Eye (tissue), 1 donor: ENCODE measurements at places on chromosomes 2 and 18.

DNA sequence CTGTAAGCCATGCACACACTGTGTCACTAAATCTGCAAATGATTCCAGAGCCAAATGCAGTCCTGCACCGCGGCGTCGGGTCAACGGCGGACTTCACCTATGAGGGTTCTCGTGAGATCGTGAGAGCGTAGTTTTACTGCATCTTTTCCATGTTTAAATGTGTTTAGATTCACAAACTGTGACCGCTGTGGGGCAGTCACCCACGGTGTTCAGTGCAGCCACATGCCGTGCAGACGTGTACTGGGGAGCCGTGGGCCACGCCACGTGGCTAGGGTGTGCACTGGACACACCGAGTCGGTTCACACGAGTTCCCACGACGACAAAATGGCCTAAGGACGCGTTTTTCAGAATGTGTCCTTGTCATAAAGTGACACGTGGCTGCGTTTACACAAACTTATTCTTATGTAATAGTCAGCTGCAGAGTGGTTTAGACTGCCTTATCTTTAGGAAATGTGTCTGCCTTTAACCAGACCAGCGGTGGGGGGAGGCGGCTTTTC, 34.1 kb downstream of the NFATC1 start:
- DNase-seq, result no peak

DNA sequence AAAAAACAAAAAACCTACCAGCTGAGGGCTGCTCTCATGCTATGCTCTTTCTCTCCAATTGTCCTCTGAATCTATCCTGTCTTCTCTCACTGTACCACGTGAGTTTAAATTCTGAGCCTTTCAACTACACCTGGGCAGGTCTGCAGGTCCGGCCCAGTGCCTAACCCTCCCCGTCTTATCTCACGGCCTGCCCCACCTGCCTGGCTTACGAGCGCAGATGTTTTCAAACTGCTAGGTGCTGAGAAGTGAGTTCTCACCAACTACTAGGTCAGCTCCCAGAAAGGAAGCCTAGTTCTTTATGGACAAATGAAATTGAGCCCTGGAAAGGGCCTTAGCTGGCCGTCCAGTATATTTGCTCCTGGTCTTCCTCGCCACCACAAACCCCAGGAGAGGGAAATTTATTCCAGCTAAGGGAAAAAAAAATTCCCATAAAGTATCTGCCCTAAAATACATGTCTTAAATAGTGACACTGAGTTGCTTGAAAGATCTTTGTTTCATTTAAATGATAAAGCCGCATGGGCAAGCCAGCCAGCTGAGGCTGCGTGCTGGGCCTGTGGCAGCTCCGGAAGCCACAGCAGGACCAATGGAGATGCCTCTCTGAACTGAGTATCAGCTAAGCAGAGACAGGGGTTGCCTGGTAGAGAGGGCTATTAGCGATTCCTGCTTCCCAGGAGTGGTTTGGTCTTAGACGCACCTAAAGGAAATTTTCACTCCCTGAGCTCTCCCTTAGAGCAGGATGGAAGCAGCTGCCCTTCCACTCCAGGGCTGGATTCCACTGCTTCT, 92.5 kb upstream of the NCK2 start:
- no peak for DNase-seq

DNA sequence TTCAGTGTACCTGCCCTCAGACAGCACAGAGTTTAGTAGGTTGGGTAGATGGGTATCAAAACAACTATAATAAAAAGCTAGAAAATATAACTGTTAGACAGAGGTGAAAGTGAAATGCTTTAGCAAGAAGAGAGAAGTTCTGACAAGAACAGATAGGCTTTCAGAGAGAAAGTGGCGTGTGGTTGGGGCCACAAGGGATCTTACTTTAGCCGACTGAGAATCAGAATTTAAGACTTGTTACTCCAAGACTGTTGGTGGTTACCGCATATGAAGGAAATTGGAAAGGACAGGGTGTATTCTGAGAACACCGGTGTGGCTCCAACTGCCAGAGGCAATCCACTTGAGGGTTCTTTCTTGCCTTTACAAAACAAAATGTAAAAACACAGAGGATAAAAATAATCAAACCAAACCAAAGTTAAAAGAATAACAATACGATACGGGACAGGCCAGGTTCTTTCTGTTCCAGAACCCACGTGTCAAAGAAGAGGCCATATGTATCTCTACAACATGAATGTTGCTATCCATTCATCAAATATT, 44.4 kb upstream of the AGPS start:
- DNase-seq, result no peak

DNA sequence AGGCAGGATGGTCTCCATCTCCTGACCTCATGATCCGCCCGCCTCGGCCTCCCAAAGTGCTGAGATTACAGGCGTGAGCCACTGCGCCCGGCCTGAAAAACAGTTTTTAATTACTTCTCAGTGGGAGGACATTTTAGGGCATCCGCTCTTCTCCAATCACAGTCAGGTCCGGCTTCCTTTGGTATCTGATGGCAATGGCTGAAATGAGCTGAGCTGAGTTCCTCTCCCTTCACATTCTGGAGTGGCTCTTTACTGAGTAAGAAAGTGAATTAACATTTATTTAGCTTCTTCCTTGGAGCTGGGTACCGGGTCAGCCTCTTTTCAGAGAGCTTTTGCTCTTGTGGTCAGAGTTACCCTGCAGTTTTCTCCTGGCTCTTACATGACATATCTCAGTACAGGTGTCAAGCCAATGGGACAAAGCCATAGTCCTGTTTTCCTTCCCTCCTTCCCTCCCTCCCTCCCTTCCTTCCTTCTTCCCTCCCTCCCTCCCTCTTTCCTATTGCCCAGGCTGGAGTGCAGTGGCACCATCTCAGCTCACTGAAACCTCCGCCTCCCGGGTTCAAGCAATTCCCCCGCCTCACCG, 1.1 kb upstream of the TTC27 start:
- DNase-seq, result peak; percentile 3

GRCh38 chr18:21650311-21650710, 38.2 kb downstream of the SNRPD1 start:
- DNase-seq, result no peak

DNA sequence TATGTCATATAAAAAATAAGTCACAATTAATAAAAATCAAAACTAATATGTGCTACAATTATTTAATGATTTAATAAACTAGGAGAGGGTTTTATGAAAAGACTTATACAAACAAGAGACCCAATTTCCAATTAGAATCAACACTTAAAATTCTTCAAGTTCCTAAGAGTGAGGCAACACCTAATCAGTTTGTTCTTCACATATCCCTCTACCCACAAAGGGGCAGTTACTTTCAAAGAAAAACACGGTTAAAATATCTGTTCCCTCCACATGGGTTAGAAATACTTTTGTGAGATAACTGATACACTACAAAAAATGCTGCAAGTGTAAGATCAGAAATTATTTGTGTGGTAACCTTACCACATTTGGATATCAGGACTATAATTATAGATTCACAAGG, 357.0 kb downstream of the ERBB4 start:
- no peak for DNase-seq

DNA sequence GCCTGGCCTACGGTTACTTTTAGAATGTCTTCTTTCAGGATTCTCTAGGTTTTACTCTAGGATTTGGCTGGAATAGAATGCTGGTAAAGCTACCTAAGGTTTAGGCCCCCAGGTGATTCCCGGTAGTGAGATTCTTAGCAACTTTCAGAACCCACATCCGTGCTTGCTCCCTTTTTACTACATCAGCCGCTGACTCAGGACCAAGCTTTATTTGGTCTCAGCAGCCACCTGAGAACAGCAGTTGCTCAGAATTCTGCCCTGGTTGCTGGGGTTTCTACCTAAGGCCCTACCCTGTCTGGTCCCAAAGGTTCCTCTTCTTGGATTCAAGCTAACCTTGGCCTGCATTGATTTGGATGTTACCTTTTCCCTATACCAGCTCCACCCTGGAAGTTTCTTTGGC, 36.1 kb upstream of the NDUFV2 start:
- DNase-seq, result no peak

DNA sequence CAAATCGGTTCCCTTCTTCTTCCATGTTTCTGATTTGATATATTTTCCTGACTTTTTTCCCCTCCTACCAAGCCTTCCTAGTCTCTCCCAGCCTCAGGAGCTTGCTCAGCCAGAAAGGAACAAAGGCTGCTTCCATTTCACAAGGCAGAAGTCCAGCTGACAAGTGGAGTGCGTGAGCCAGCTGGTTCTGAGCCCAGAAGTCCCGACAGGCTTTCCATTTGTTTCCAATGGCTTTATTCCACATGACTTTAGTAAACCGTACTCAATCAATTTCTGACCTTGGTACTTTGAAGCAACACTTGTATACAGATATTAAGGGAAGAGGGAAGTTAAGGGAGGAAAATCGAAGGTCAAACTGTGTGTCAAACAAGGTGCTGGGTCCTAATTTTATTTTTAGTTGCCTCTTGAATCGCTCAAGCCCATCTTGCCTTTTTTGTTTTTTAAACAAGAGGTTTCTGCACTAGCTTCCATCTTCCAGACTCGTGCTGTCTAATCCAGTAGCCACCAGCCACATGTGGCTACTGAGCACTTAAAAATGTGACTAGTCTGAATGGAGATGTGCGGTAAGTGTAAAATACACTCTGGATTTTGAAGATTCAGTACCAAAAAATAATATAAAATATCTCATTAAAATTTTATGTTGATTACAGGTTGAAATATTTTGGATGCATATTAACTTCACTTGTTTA, 36.2 kb downstream of the WIPF1 start:
- DNase-seq, result peak; percentile 79

GRCh38 chr2:56009758-56010458, 86.3 kb upstream of the EFEMP1 start:
- peak; percentile 80 for DNase-seq

- DNase-seq, result no peak
Observed at GRCh38 chr2:211127501-211127900, 571.1 kb downstream of the CPS1 start.

- DNase-seq, result no peak
Observed at GRCh38 chr18:78596794-78597345, 382.7 kb upstream of the SALL3 start.
